ENCODE measurements at places on chromosomes 5 and 9.

DNA sequence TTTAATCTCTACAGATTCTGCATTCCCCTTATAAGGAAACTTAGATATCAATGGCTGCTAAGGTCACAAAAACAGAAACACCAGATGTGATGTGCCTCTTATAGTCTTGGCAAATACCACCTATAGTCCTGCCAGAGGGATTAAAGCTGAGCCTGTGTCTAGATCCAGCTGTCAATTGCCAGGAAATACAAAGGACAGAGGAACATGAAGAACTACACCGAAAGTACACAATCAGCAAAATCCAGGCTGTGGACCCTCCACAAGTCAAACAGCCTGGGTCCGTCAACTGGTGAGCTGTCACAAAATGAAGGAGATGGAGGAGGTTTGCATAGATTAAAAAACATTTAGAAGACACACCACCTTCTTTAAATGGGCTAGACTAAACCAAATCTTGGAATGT, 85.4 kb downstream of the KLF4 start:
- no peak for DNase-seq

DNA sequence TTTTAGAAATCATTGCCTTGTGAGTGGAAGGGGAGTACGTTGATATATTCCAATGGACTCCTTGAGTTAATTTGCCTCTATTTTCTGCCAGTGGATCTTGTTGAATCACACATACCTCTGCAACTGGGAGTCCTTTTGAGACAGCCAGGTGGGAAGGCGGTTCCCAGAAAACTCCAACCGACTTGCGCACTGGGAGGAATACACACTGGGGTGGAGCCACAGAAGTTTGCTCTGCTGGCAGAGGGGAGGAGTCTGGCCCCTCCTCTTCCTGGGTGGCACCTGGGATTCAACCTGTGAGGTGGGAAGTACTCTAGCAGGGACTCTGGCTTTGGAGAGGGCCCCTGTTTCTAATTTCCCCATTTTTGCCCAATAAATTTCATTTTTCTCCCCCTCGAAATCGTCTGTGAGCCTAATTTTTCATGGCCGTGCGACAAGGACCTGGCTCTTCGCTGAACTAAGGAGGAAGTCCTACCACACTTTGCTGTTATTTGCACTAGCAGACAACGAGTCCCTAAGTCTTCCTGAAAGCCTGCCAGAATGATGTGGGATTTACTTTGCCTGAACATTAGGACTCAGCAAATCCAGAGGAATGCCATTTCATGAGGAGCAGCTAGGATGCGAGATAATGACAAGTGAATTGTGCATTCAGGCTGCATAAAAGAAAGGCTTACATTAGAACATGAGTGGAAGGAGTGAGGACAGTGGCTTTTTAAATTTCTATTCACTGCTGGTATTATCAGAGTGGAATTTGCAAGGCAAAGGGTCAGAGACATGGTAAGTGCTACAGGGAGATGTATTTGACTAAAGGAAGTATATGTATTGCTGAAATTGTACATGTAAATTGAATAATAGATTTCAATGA, 67.2 kb downstream of the PRLR start:
- no peak for DNase-seq

GRCh38 chr5:149217096-149217802, 54.4 kb upstream of the AFAP1L1 start:
- no peak for DNase-seq

DNA sequence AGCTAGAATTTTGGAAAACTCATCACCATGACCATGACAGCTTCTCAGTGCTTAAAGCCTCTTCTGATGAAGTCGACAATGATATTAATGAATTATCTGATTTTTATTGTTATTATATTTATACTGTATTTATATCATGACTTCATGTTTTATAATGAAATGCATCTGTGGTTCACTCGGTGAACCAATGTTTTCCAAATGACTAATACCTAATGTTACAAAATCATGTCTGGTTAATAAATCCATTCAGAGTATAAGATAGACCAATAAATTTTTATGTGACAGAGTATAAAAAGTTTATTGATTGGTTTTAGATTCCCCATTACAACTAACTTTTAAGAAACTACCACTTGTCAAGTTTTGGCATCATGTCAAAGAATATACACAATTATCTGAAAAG, 416.5 kb downstream of the MLLT3 start:
- DNase-seq, result no peak

DNA sequence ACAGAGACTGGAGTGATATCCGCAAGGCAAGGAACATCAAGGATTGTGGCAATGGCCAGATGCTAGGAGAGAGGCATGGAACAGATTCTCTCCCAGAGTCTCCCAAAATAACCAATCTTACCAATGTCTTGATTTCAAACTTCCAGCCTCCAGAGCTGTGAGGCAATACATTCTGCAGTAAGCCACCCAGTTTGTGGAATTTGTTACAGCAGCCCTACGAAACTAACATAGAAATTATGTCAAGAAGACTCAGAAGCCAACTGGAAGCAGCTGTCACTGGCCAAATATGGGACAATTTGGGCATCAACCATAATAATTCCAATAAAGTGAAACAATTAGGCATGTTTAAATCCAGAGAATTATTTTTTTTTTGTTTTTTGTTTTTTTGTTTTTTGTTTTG, 271.1 kb downstream of the NDUFS4 start:
- DNase-seq, result no peak

Measured in activated T-cell treated with anti-CD3 and anti-CD28 coated beads for 4 hours (primary cell).